ENCODE measurements at places on chromosomes 12 and 14. TPM values are rescaled to one million over a fixed set of nuclear protein-coding genes. Genes with fewer than 3 reads are reported as not detected.

Gene GPRC5D
- not detected for total RNA-seq

Gene CMA1
- not detected for total RNA-seq

Gene SIX4
- 3.6 TPM for total RNA-seq

Gene PLEK2
- 62.8 TPM for total RNA-seq

Gene OTX2
- total RNA-seq: not detected

Gene MYH7
- total RNA-seq: 0.81 TPM

Gene SCNN1A
- total RNA-seq: 21.5 TPM

Gene CLEC9A
- total RNA-seq: not detected

All from adrenal gland (tissue), 19 donors.